ENCODE measurements at places on chromosomes 16 and 17.

DNA sequence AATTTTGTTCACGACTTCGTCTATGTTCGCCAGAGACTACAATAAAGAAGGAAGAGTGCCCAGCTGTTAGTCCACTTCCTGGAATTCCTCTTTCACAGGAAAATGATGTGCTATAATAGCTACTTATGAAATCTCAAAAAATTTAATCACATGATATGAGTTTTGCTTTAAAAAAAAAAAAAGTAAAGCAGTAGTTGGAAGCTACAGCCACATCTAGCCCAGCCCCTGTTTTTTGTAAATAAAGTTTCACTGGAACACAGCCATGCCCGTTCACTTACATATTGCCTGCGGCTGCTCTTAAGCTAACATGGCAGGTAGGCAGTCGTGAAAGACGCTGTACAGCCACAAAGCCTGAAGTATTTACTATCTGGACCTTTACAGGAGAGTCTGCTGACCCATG, 15.3 kb downstream of the VPS53 start:
- DNase-seq, result no peak

DNA sequence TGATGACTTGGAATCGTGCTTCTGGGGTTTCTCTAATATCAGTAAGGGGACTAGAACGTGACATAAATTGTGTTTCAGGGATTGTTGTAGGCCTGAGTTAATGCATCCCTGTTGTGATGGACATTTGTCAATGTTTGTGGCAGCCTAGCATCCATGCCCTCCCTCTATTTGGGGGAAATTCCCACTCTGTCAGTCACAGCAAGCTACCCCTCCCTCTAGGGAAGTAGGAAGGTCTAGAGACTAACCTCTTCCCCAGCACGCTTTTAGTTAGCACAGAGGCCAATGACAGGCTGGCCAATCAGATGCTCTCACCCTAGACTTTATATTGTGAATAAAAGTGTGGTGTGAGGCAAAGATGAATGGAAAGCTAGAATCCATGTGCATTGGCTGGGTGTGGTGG, 32.4 kb upstream of the NF1 start:
- DNase-seq, result no peak

DNA sequence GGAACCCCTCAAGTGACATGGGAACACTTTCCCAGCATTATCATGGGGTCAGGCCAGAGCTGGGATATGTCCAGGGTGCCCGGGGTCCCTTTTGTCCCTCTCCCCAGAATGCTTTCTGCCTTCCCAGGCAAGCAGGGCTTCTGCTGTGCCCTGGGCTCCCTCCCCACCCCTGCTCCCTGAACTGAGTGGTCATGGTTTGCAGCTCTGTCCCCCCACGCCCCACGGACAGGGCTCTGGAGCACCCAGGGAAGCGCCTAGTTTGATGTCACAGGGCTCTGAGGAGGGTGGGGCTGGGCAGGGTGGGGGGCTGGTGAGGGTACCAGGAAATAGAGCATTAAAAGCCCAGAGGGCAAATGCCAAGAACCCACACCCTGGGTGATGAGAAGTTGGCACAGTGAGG, 92.3 kb downstream of the CCDC182 start:
- DNase-seq, result no peak

DNA sequence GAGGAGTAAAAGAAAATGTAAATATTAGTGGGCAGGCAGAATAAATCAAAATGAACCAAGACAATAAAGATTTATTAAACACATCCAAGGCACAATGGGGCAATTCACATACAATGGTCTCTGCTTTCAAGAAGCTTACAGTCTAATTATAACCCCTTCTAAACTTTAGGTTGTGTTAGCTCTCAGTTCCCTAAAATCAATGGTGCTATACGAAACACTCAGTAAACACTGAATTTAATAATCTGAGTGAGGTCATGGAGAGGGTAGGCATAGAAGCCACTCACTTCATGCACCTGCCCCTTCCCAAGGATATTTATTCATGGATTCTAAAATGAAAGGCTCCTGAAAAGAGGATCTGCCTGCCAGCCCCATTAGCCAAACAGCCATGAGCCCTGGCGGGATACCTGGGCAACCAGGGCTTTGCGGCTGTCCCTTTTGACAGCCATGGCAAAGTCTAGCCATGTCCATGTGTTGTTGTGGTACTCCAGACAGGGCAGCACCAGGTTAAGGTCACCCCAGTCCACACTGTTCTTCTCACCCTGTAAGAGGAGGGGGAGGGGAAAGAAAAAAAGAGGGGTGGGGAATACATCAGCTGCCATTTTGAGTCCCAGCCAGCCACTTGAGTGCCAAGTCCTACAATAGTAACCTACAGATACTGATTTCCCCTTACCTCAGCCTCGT, 1.4 kb upstream of the RSKR start:
- no peak for DNase-seq

- DNase-seq, result no peak
These were observed 81.8 kb upstream of the RCVRN start for GRCh38 chr17:9986754-9987382.

DNA sequence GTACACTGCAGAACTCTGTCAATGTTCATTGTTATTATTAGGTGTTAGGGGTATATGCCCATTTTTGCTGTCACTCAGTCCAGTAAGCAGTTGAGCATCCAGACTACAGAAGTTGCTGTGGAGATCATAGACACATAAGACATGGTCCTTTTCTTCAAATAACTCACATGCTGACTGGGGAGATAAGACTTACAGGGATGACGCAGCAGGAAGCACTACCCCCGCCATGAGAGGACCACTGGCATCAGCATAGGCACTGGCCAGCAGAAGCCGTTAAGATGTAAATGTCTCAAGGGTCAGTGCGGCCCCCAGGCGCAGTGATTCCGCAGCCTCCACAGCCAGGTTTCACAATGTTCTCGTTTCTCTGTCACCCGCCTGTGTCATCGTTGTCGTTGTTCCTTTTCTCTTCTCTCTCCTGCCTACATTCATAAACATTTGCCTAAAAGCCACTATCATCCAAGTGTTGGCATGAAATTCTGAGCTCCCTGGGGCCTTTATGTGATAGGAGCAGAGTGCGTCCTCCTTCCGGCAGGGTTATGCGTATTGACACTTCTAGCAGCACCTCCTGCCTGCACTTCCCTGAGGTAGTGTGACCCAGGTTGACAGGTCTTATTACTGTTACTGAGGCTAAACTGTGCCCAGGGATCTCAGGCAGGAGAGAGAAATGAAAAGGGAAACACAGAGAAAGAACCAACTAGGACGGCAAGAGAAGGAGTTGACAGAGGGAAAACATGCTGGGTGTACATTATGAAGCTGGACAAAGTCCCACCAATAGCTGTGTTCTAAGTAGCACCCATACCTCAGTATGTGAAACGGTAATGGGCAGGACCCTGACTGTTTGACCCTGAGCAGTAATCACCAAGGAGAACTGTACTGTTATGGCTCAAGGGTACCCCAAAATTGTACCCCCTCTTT, 17.9 kb downstream of the TANGO6 start:
- no peak for DNase-seq

DNA sequence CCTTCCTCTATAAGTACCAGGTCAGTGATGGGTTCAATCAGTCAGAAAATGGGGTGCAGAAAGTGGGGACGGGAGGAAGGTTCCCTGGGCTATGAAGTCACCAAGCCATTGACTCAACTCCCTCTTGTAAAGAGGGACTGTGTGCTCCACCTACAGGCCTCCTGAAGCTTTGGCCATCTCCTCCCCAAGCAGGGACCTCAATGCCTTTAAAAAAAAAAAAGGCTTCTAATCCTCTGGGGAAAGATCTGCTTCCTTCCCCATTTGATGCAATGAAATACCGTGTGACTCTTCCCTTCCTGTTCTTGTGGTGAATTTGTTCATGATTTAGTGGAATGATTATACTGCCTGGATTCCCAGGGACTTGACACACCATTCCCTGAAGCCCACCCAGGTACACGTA, 30.8 kb downstream of the VWA3A start:
- peak; percentile 44 for DNase-seq

GRCh38 chr17:40095944-40096791, 4.2 kb downstream of the NR1D1 start:
- no peak for DNase-seq

- no peak for DNase-seq
These were observed 15.5 kb downstream of the UBALD2 start for GRCh38 chr17:76280650-76281049.

DNA sequence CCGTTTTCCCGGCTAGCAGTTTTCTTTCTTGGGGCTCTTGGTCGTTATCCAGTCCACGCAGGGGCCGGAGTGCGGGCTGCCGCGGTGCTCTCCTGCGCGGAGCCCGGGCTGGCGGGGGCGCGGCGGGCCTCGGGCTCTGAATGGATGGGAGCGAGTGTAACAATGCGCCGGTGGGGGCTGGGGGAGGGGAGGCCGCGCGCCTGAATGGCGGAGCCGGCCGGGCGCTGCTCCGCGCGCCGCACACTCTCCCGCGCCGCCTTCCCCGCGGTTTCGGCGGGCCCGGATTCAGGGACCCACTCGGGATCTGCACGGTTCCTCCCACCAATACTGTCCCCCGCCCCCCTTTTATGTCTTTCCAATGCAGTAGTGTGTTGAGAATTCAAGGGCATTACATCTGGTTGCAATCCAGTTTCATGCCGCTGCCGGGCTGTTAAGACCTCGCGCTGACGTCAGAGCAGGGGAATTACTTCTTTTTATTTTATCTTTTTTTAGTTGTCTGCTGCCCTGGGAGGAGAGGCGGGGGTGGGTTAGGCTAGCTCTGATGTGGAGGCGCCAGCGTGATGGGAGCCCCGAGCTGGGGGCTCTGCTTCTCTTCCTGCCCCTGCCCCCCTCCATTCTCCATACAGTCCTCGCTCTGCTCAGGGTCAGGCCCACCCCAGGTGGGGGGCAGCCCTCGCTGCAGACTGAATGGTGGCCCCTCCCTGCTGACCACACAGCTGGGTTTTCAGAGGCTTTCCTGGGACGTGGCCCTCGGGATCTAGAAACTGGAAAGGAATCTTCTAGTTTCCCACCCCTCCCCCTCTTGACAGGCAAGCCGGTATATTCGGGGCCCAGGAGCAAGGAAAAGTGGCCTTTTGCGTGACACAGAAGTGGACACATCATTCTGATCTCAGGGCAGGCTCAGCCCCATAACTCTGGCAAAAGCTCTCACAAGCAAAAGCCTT, 1.8 kb downstream of the RAI1 start:
- DNase-seq, result peak; percentile 49

GRCh38 chr17:52660692-52661091, 502.2 kb upstream of the CA10 start:
- DNase-seq, result no peak

- peak; percentile 94 for DNase-seq
These were observed at the start of gene NAT9 for GRCh38 chr17:74776044-74776962. NAT9 (minus strand) TSS chr17:74776345; CDS start chr17:74775698, 647 bp downstream.

DNA sequence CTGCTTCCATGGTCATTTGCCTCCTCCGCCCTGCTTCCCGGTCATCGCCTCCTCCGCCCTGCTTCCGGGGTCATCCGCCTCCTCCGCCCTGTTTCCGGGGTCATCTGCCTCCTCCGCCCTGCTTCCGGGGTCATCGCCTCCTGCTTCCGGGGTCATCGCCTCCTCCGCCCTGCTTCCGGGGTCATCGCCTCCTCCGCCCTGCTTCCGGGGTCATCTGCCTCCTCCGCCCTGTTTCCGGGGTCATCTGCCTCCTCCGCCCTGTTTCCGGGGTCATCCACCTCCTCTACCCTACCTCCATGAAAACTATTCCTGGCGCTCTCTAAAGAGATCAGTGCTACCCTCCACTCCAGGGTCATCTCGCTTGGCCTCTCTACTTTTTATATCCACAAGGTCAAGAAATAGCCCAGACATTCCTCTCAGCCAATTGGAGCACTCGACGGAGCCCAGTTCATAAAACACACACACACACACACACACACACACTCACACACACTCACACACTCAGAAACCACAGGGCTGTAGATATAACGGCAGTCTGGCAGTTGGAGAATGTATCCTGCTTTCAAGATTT, 44.8 kb downstream of the TRARG1 start:
- no peak for DNase-seq

DNA sequence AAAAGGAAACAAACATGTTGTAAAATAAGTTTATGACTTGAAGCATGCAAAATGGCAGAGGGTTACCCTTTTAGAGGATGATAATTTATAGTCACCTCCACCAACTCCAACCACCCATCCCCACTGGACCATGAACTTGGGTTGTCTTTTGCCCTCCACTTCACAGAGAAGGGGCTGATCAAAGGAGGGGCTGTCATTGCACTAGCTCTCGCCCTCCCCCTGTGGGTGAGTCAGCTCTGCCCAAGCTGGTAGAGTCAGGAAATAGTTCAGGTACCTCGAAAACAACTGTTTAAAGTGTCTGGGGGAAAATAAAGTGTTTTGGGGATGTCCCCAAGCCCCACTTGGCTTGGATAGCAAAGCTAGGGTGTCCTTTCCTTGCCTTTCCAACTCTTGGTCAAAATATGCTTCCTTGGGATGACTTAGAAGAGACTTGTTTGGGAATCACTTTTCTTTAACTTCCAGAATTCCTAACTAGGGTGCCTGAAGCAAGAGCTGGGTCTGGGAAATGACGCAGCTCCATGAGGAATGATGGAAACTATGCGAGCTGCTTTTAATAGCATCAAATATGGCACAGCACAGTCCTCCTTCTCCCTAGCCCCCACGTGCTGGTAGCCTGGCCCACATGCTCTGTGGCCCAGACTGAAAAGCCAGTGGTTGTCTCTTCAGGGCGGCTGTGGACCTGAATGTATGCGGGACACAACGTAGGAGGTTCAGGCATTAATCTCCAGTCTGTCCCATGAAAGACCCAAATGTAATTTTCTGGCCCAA, 40.7 kb downstream of the TBX4 start:
- no peak for DNase-seq

GRCh38 chr17:36545077-36545464, 352 bp downstream of the GGNBP2 start:
- DNase-seq, result no peak

DNA sequence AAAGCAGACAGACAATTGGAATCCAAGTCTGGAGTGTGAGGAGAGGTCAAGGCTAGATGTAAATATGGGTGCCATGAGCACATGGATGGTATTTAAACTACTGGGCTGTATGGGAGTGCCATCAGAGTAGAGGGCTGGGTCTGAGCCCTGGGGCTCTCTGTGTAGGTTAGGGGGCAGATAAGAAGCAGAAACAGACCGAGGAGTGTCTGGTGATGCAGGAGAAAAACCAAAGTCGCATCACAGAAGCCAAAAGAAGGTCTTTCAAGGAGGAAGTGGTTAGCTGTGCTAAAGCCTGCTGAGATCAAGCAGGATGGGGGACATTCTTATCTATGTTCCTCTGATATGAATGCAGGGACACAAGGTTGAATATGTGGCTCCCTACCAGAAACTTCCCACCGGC, 1.9 kb downstream of the TSEN54 start:
- DNase-seq, result no peak
